ENCODE measurements at places on chromosomes 12 and 14.

- DNase-seq = no peak
Measured at GRCh38 chr12:111248236-111249017, 120.5 kb downstream of the PHETA1 start.

DNA sequence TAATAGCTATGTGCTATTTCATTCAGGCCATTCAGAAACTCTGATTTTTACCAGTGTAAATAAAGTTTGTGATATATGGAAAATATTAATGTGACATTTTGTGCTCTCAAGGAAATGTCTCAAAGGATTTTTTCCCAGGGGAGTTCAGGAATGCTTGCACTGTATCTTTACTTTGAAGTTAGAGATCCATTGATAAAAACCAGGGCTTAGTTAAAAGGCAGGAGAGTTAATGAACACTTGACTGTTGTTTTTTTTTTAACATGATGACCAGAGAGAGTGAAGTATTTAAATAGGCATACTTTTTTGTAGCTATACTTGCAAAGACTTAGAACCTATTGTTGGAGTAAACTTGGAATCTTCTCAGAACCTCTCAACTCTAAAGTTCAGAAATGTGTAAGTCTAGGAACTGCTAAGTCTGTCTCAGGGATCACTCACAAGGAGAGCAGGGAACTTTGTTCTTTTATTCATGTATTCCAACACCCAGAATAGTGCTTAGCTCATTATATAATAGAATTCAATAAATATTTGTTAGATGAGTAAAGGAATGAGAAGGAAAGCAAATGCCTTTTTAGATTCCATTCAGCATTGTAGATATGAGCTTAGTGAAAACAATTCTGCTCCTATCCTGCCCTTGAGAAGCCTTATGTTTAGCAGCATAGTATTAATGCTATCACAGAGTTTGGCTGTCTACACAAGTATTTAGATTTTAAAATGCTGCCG, 117.5 kb downstream of the DAAM1 start:
- no peak for DNase-seq

DNA sequence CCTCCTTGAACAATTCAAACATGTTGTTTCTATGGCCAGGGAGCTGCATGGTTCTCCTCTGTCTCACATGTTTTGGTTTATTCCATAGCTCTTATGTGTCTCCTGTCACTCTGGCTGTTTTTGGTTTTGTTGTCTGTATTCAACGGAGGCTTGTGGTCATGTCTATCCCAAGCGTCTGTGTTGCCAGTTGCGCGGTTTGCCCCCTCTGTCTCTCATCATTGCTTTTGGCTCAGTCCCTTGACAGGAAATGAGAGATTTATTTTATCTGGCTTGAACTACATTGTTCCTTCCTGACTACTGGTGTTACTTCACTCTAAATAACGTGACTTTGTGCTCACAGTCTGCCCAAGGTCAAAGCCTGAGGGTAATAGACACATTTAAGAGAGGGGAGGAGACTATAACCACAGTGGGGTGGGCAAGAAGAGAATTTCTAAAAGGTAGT, 96.4 kb upstream of the SOX5 start:
- DNase-seq = no peak

GRCh38 chr12:118237908-118238307, 102.0 kb downstream of the PEBP1 start:
- no peak for DNase-seq

GRCh38 chr12:105226219-105226618, 9.8 kb downstream of the APPL2 start:
- no peak for DNase-seq

- DNase-seq = no peak
Measured at GRCh38 chr14:79598339-79598738, 613.0 kb downstream of the DIO2 start.

DNA sequence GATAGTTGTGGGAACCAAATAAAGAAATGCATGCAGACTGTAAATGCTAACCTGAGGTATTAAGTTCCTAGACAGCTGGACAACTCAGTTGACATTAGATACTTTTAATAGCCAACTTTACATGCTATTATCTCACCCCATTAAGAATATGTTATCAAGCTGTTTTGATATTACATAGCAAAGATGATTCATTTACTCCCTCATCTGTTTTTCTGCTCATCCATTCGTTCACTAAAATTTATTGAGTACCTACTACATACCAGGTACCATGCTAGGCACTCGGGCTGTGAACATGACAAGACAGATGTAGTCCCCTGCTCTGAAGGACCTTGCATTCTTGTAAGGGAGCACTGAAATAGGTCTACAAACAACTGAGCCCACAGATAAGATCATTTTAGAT, 192.4 kb downstream of the DACT1 start:
- DNase-seq = no peak

GRCh38 chr12:105766029-105766428, 372.7 kb downstream of the NUAK1 start:
- no peak for DNase-seq

Measured in NCI-H460 (cell line).